NCI-H69 (cell line): ENCODE measurements at places on chromosomes 3 and 15.

- no peak for DNase-seq
Measured at GRCh38 chr3:11010426-11011165, 18.0 kb downstream of the SLC6A1 start.

DNA sequence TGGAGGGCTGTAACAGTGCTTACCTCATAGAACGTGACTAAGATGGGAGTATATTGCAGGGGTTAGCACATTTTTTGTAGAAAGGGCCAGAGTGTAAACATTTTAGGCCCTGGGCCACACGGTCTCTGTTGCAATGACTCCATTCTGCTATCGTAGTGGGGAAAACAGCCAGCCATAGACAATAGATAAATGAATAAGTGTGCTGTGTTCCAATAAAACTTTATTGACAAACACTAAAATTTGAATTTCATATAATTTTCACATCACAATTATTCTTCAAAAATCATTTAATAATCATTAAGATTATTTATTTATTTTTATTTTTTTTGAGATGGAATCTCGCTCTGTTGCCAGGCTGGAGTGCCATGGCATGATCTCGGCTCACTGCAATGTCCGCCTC is 478.6 kb downstream of the SHQ1 start:
- no peak for DNase-seq

GRCh38 chr3:155270485-155271342 is 22.8 kb downstream of the STRIT1 start:
- no peak for DNase-seq

GRCh38 chr15:90643301-90643632 is 73.9 kb upstream of the BLM start:
- no peak for DNase-seq

DNA sequence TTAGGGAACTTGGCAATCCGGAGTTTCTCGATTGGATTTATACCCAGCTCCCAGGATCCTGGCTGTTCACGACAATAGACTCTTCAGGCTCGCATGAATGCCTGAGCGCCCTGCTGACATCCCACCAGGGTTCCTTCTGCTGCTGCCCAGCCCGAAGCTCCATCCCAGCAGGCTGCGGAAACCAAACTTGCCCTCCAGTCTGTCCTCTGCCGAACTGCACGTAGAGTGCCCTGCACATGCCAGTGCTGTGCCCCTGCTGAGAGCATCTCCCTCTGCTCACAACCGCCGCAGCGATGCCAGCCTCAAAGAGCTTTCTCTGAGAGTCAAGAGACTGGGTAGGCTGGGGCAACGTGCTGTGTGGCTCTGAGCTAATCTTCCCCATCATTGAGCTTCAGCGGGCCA is 6.9 kb downstream of the ADAMTS7 start:
- DNase-seq, result peak; percentile 76

GRCh38 chr3:29933802-29934490 is 653.1 kb downstream of the RBMS3 start:
- DNase-seq, result no peak
